ENCODE measurements at places on chromosomes 7 and 10. TPM values are rescaled to one million over a fixed set of nuclear protein-coding genes. Genes with fewer than 3 reads are reported as not detected.

GRCh38 chr10:99660662-99661376 lies 1.5 kb downstream of the ENTPD7 start:
- no peak for DNase-seq

- DNase-seq: no peak
Measured at GRCh38 chr10:3333426-3333825, 160.8 kb upstream of the PITRM1 start.

DNA sequence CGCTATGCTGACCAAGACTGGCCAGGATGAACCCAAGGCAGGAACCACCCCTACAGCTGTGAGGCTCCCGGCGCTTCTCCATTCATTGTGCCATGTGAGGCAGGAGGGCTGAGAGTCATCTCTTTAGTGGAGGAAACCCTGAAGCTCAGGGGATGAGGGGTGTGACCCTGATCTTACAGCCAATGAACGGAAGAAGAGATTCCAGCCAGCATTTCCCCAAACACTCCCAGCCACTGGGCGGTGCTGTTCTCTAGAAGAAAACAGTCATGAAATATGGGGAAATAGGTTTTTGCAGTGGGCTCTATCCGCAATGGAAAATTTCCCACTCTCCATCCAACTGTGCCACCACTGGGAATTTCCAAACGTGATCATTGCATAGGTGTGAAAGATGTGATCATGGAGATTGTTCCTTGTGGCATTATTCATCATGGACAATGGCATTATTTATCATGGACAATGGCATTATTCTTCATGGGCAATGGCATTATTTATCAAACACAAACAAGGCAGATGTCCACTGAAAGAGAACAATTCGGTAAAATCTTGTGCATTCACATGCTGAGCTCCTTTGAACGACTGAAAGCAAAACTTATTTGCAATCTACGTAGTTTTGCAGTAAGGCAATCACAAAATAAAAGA lies 14.0 kb upstream of the SLC18A2 start:
- no peak for DNase-seq

DNA sequence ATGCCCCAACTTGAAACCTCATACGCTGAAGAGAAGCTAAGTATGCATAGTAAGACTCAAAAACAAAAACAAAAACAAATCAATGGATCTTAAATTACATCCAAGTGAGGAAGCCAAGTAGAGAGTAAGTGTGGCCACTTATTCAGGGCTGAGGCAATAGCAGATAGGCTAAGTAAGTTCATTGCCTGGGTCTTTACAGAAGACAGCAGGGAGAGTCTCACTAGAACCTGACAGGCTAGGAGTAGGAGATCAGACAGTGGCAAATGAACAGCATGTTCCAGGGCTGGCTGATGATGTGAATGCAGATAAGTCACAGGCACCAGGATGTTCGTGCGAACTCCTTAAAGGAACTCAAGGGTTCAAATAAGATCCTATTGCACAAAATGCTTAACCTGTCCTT lies 568.6 kb downstream of the KCNMA1 start:
- no peak for DNase-seq

Gene CDHR3
- 8.8 TPM for total RNA-seq

DNA sequence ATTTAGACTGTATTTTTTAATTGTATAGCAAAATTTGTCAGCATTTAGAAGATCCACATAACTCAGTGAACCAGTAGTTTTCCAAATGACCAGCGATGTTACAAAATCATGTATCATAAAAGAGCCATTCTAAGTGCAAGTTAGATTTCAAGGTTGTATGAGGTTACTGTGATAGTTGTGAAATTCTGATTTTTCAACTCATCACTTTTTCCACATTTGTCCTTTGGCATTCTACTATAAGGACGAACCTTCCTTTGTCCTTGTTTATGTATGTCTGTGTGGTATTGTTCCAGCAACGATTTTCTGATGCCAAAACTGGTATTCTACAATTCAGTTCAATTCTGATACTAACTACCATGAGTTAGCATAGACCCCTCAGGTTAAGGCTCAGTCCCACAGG lies 64.2 kb downstream of the TAX1BP1 start:
- DNase-seq: no peak

Data from vagina (tissue), 2 donors.